SK-N-MC (cell line): ENCODE measurements at places on chromosomes 5 and 9.

DNA sequence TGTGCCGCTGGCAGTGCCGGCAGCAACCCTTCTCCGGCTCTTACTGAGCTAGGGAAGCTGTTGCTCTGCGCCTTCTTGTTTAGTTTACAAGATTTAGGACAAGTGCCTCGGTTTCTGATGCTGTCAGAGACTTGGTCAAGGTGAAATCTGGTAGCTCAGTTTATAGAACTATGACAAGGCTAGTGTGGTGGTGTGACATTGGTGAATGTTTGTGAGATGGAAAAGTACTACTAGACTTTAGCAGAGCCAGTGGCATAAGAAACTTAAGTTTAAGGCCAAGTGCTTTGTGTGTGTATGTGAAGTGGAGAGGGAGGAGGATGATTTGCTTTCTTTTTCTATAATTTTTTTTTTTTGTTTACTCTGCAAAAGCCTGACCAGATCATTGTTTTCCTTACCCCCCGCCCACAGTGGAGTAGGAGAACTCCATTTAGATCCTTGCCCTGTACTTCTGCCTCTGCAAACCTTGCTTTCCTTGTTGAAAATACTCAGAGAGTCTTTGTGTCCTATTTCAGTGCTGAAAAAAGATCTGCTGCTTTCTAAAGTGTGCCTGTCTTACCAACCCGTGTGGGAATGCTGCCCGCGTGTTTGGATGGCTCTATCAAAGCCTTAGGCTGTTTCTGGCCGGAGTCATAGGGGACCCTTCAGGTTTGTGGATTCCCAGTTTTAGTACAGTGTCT lies 75.9 kb downstream of the TRIO start:
- DNase-seq = no peak

GRCh38 chr9:124776618-124776953 lies 347 bp upstream of the OLFML2A start:
- no peak for DNase-seq

DNA sequence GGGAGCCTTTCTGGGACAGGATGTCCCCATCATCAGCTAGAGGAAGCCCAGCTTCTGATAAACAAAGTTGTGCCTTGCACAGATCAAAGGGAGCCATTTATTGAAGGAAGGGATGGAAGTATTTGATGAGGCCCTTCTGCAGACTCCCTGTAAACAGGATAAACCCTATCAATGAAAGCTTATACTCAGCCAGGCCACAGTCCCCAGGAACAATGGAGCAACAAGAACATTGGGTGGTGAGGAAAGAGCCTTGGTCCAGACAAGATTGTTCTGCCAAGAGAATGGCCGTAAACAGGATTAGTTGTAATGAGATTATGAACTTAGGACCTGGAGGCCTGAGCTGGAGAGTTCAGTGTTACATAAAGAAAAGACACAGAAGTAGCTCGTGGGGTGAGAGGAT lies 40.5 kb upstream of the LIFR start:
- DNase-seq = no peak

DNA sequence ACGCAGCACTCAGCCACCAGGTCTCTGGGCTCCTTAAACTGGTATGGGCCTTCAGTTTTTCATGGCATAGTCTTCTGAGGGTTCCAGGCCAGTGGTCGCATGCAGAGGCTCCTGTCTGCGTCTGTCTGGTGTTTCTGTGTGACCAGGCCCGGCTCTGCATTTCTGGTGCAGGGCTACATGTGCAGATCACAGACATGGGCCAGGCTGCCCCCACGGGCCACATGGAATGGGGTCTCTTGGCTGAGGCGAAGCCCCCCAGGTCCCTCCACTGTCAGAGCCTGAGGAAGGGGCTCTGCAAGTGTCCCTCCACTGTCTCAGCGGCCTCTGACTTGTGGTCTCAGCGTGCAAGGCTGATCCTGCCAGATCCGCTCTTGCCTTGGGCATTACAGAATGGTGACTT lies 15.6 kb upstream of the CARD19 start:
- DNase-seq = no peak

DNA sequence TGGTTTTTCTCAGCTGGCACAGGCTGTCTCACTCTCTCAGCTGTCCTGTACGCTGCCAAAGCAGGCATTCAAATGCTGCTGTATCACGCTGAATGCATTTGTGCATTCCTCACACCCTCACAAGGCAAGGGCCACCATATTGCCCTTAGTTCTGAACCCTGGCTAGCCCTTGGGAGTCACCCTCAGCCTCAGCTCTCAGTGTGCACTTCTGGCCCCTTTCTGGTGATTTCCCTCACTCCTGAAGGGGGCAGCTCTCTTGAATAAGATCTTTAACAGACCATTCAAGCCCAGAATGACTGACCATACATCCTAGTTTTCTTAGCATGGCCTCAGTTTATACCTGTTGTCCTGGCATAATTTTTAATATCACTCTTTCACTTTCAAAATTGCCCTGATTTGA lies 84.3 kb downstream of the HTR1A start:
- no peak for DNase-seq

GRCh38 chr9:98488571-98489312 lies 220.0 kb downstream of the GABBR2 start:
- no peak for DNase-seq

DNA sequence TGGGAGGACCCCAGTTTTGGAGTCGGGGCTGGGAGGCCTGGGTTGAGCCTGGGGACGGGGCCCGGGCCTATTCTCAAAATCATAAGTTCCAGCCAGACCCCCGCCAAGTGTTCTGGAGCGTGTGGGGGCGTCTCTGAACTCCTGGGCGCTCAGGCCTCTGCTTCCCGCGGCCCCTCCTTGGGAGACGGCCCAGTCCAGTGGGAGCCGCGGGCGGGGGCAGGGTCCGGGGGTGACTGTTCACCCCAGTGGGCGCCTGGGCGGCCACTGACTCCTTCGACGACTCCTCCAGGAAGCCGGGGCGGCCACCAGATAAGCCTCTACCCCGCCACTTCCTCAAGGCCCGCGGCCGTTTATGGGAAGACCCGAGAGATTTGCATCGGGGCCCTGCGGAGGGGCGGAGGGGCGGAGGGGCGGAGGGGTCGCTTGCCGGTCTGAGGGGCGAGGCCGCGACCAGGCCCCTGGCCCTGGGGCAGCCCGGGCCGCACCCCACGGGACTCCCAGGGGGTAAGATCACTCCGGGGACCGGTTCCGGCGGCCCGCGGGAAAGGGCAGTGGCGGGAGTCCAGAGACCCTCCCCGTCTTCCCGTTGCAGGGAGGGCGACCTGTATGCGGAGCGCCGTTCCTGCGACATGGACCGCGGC lies 655 bp downstream of the TOR4A start:
- no peak for DNase-seq

DNA sequence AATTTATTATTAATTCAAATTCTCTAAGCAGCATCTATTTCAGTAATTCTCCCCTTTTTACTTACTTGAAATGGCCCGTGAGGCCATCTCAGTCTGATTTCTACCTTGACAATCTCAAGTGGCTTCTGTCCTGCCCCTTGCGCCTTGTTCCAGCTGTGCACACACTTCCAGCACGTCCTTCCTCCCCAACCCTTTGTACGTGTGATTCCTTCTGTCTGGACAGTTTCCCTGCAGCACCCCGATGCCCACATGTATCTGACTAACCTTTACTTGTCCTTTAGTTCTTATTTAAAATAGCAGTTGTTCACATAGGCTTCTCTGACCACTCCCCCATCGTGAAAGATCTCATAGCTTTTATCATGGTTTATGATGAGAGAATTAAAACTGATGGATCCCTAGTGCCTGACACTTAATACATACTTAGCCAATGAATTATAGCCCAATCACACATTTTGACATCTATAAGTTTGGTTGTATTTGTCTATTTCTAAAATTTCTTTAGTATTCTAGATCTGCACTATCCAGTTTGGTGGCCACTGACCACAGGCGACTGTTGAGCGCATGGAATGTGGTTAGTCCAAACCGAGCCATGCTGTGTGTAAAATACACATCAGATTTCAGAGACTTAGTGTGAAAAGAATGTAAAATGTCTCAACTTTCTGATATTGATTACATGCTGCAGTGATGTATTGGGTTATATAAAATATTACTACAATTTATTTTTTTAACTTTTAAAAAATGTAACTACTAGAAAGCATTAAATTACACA lies 14.3 kb downstream of the ZBTB34 start:
- DNase-seq = no peak

DNA sequence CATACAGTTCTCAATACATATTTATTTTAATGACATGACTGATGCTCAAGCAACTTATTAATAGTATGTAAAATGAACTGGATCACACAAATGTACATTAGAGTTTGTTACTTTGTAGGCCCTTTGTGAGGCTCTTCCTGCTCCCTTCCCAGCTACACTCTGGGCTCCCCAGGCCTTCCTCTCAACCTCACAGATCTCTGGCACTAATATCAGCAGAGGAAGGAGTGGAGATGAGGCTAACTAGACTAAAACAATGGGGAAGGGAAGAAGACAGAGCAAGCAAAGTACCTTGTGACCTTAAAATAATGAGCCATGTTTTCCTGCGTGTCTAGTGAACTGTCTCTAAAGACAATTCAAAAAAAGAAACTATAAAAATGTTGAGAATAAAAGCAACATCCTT lies 30.3 kb upstream of the TEK start:
- DNase-seq = no peak

GRCh38 chr5:142100307-142100706 lies 8.3 kb upstream of the NDFIP1 start:
- DNase-seq = no peak

GRCh38 chr5:34657274-34657921 lies 1.3 kb downstream of the RAI14 start:
- no peak for DNase-seq

GRCh38 chr5:7978114-7978513 lies 109.2 kb downstream of the MTRR start:
- no peak for DNase-seq

DNA sequence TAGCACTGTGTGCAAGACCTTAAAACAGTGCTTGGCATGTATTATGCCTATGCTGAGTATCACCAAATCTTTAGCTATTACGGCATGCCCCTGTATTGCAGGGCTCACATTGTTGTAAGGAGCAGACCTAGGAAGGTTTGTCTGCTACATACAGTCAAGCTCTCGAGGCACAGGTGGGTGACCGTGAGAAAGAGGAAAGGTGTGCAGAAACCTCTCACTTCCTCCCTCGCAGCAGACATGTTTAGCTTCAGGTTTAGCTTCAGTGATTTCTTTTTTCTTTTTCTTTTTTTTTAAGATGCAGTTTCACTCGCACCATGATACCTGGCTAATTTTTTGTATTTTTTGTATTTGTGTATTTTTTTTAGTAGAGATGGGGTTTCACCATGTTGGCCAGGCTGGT lies 275.8 kb upstream of the RIOK2 start:
- no peak for DNase-seq

DNA sequence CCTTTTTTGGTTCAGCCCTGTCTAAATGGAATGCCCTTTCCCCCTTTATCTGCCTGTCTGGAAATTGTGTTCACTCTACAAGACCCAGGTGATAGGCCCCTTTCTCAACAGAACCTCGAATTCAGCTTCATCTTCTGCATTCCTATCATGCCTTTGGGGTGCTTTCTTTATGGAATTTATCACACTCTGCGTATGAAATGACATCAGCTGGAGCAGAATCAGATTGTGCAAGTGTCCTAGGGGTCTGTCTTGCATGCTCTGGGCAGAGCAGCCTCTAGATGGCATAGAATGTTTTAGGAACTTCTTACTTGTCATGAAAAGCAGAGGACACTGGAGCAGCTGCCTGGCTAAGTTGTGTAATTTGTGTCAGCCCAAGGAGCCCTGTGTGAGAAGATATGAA lies 84.9 kb downstream of the ISL1 start:
- no peak for DNase-seq
